Esophagus mucosa (tissue), 1 donor: ENCODE measurements at places on chromosomes 4 and X.

GRCh38 chr4:58602022-58602421 is 1491.8 kb upstream of the IGFBP7 start:
- ATAC-seq = no peak

DNA sequence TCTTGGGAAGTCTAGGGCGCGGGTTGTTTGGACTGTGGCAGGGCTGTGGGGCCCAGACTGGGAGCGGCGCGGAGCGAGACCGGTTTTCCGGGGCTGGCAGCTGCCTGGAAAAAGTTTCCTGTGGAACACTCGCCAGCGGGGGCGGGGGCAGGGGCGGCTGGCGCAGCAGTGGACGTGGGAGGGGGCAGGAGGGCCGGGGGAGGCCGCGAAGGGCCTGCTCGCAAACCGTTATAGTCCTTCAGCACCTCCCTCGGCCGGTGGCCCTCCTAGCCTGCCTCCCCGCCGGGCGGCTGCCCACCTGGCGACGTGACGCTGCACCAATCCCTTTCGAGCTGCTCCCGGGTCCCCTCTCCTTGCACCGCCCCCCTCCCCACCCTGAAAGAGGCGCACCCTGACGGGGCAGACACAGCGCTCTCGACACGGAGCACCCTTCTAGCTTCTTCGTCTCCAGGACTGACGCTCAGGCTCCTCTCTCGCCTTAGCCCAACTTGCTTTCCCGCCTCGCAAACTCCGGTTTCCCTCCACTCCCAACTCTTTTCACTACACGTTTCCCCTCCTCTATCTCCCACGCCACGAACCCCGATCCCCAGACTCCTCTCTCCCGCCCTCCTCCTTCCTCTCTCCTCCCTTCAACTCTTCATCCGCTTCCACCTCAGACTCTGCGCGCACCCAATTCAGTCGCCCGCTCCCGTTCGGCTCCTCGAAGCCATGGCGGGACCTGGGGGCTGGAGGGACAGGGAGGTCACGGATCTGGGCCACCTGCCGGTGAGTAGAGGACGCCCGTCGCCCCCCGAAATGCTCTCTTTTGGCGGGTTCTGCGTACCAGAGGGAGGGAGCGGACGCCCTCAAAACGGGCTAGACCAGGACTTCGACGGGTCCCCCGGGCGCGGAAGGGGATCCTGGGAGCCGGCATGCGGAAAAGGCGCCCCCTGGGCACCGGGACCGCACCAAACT is at the start of gene NRK:
Gene NRK, plus strand, starts transcription at position 402 of the 954 bp plus-strand sequence. Its CDS starts 307 bp downstream, at position 709.
- no peak for ATAC-seq

- no peak for ATAC-seq
These were observed 23.5 kb upstream of the SOWAHD start for GRCh38 chrX:119734897-119735339.

GRCh38 chr4:168771251-168771650 is 238.8 kb downstream of the CBR4 start:
- peak; percentile 58 for ATAC-seq

- ATAC-seq = peak; percentile 91
These were observed 57.0 kb downstream of the DCAF8L1 start for GRCh38 chrX:27924261-27924660.

DNA sequence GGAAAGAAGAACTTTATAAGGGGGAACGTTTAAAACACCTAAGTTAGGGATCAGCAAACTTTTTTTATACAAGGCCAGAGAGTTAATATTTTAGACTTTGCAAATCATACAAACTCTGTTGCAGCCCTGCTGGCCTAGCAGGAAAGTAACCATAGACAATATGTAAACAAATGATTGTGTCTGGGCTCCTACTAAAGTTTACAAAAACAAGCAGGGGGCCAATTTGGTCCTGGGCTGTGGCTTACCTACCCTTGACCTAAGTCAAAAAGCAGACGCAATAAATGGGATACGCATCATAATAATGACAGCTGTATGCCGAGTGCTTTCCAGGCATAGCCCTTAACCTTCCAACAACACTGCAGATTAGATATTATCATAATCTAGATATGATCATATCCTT is 4.9 kb downstream of the TASL start:
- ATAC-seq = no peak

- ATAC-seq = no peak
These were observed 132.8 kb upstream of the KLF3 start for GRCh38 chr4:38531141-38531727.

- no peak for ATAC-seq
These were observed 103.7 kb downstream of the ADRA2C start for GRCh38 chr4:3869661-3870566.

DNA sequence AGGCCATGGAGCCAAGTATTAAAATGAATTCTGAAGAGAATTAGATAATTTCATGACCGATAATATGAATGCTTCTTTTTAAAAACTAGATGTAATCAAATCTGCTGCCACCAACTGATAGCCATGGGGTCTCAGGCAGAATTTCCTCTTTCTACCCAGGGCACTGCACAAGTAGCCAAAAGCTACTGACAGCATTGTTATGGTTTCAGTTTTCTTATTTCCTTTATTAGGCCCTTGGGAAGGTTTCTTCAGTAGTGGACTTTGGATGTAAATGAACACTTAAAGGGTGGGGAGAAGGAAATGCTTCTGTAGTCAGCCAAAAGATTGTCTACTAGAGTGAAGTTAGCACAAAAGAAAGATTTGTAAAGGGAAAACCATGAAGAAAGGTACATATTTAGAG is 686.0 kb downstream of the ADGRL3 start:
- ATAC-seq = no peak

DNA sequence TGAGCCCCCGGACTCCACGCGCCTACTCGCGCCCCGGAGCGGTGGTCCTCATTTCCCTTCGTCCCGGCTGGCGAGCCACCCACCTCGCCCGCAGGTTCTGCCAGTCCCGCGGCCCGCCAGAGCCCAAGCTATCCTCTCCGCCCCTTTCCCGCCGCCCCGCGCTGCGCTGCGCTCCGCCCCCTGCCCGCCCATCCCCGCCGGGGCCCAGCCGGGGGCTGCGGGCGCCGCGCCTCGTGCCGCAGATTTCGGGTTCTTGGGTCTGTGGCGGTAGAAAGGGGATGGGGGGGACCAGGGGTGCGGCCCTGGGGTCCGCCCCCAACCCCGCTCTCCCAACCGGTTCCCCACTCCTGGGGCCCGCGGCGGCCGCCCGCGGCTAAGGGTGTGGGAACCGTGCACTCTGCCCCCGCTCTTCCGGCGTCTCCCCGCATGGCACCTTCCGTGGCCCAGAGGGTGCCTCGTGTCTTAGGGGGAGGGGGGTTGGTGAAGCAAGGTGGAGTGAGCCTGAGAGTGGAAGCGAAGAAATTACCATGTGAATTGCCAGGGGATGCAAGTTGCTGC is 650.8 kb upstream of the DIPK2B start:
- ATAC-seq = peak; percentile 85
